Globus pallidus (tissue), 1 donor: ENCODE measurements at places on chromosomes 11 and 22.

DNA sequence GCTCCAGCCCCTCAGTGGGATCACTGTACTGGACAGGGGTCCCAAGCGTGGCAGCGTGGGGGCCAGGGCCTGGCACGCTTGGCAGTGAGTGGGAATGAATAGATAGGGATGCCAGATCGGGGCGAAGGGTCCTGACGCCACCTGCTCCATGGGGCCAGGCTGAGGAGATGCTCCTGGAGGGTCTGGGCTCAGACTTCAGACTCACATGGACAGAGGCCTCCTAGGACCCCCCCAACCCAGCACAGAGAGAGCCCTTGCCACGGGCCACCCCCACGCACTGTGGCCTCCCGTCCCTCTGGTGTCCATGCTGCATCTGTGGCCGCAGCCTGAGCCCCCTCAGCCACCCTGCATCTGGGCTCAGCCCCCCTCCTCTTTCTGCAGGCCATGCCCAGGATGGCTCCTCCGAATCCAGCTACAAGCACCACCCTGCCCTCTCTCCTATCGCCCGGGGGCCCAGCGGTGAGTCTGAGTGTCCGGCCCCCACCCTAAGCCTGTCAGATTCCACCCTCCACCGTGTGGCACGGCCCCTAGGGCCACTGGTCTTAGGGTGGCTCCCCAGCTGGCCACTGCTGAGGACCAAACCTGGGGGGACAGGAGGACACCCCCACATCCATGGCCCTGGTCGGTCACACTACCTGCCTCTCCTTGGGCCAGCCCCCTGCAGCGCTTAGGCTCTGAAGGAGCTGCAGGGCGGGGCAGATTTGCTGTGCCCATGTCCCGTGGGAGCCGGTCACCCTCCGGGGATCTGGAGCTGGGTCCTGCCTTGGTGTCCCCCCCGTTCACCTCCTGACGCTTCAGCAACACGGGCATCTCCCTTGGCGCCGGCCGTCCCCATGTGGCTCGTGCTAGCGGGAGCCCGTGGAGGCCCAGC, 2.7 kb downstream of the MUC5AC start:
- no peak for DNase-seq

GRCh38 chr11:74990941-74991340, 2.2 kb downstream of the NEU3 start:
- no peak for DNase-seq

- DNase-seq = no peak
These were observed 930 bp downstream of the SCYL1 start for GRCh38 chr11:65525546-65526480.

GRCh38 chr11:46235777-46236688, 41.4 kb upstream of the CREB3L1 start:
- DNase-seq = no peak

- DNase-seq = no peak
These were observed 127.4 kb downstream of the SPON1 start for GRCh38 chr11:14089690-14090462.

- DNase-seq = peak; percentile 68
These were observed 824 bp upstream of the LGALS12 start for GRCh38 chr11:63504933-63505586.

GRCh38 chr22:38564669-38565068, 5.3 kb downstream of the DMC1 start:
- DNase-seq = no peak

- DNase-seq = no peak
These were observed 182.7 kb downstream of the ADAMTS15 start for GRCh38 chr11:130631119-130631518.

DNA sequence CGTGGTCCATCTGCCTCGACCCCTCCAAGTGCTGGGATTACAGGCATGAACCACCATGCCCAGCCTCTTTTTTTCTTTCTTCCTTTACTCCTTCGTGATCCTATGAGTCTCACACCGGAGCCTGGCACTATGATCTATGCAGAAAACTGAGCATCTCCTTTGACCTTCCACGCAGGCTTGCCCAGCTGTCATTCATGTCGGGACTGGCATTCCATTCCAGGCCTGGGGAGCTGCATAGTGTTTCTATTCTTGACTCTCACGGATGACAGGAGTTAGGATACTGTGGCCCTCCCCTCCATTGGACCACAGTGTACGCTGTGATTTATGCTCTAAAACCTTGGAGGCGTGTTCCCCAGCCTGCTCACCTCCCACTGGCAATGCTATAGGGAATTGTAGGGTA, 611.8 kb downstream of the BRD1 start:
- no peak for DNase-seq

- no peak for DNase-seq
These were observed 14.0 kb upstream of the RELT start for GRCh38 chr11:73361953-73362776.

DNA sequence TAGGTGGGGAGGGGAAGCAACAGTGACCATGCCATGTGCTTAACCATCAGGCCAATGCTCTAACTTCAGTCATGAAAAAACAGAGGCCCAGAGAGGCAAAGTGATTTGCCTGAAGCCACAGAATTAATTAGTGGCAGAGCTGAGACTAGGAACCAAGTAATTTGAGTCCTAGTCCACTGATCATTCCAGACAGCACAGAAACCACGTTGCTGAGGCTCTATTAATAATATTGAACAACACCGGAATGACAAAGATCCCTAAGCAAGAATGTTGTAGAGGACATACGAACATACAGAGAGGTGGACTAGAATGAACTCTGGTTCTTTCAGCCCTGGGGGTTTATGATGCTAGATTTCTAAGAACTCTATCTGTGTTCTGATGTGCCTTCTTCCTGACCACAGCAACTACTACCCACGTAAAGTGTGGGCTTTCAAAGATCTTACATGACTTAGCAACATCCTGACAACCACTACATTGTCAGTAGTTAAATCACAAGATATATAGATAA, 92.3 kb downstream of the GAB2 start:
- no peak for DNase-seq

GRCh38 chr11:105838668-105839384, 183.2 kb downstream of the MSANTD4 start:
- DNase-seq = no peak

DNA sequence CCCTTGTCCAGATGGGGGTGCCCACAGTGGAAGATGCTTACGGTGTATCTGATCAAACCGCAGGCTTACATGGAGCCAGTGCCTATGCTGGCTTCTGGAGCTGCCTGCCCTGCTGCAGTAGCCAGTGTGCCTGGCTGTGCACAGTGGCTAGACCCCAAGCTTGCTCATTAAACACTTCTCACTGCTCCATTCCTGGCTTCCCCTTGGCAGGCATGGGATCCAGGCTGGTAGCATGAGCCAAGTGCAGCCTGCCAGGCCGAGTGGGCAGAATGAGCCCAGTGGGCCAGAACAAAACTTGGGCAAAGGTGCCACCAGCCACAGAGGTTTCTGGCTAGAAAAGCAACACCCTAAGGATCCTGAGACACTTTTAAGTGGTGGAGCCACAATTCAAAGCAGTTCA, 55.4 kb upstream of the B3GNT6 start:
- DNase-seq = peak; percentile 26

DNA sequence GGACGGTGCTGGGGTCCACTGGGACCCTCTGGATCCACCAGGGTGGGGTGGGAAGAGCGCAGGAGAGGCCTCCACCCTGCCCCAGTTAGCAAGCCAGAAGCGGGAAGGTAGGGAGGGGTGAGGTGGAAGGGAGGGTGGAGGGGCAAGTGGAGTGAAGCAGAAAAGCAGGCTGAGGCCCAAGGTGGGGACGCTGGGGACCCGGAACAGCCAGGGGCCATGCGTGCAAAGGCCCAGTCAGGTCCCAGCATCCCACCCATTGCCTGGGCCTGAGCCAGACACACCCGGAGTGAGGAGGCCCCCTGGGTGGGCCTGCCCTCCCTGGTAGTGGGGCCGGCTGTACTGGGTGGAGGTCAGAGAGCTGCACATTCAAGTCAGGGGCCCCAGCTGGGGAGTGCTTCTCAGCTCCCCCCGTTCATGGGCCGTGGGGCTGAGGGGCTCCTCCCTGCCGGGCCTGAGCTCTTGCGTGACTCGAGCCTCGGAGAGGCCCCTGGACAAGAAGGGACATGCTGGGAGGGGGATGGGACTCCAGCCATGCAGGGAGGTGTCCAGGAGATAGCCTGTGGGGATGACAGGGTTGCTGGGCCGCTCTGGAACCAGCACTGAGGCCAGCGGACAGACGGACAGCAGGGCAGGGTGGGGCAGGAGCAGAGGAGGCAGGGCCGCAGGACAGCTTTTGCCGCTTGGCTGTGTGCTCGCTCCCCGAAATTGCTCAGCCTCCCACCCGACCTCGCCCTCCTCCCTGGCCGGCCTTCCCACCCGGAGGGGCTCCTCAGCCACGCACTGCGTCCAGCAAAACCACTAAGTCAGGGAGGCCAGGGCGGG, 7.7 kb downstream of the TNNT3 start:
- no peak for DNase-seq

- DNase-seq = no peak
These were observed 212.2 kb downstream of the GRIK4 start for GRCh38 chr11:120723751-120724150.

DNA sequence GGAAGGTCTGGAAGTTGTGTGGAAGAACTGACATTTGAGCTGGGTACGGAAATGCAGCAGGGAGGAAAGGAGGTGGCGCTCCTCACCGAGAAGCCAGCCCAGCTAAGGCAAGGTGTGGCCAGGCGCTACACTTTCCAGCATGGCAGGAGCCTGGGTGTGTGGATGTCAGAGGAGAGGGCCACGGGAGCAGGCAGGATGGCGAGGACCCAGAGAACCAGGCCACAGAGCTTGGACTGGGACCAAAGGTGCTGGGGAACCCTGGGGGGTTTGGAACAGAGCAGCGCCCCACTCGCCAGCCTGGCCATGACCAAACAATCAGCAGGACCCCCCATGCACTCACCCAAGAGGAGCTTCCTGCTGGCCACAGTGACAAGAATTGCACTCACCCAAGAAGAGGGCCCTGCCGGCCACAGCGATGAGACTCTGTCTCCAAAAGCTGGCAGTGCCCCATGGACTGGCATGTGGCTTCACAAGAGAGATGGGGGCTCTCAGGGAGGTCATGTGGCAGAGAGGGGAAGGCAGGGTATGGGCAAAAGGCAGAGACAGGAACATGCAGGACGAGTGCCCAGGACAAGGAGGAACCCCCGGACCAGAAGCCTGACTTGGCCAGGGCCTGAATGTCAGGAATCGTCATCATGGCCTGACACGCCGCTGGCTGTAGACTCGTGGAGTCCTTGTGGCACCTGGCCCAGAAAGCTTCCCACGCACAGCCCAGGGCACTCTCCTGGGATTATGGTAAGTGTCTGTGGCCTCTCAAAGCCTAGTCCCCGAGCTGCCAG, 45.4 kb downstream of the IGF2 start:
- no peak for DNase-seq

DNA sequence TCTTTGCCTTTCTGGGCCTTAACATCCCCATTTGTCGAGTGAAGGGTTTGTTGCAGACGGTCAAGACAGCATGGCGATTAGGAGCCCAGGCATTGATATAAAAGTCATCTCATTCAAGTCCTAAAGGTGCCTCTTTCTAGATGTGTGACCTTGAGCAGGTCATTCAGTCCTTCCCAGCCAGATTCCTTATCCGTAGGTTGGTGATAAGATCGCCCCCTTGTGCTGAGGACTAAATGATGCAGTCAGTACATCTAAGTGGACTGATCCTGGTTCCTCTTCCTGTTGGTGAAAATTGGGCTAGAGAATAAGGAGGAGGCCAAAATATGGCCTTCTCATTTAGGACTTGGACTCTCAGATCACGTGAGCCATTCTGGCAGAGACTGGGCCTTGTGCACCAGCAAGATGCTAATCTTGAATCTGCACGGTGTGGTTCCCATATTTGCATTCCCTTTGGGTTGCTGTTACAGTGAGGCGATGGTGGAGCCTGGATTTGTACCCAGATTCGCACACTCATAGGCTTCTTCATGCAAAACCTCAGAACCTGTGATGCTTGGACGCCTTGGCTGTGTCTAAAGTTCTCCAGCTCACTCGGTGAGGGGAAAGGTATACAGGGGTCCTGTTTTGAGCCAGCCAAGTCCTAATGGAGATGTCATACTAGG, 156.8 kb downstream of the MYO18B start:
- no peak for DNase-seq

DNA sequence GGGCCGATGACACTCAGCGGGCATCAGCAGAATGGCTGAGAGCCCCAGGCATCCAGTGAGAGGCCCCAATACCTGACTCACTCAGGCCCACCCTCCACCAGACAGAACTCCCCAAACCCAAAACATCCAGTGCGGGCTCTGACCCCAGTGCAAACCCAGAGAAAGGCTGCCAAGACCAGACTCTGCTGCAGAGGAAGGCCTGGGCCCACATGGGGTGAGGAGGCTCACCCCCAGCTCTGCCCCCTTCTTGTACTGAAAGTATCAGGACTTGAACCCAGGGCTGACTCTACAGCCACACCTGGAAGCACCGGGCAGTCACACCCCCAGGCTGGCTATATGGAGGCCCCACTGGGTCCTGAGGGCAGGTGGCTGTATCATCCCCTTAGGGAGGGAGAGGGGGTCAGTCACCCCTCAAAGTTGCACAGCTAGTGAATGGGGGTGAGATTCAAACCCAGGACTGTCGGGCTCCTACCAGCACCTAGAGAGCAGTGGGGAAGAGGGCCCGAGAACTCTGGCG, 49.3 kb downstream of the IGLL1 start:
- no peak for DNase-seq

DNA sequence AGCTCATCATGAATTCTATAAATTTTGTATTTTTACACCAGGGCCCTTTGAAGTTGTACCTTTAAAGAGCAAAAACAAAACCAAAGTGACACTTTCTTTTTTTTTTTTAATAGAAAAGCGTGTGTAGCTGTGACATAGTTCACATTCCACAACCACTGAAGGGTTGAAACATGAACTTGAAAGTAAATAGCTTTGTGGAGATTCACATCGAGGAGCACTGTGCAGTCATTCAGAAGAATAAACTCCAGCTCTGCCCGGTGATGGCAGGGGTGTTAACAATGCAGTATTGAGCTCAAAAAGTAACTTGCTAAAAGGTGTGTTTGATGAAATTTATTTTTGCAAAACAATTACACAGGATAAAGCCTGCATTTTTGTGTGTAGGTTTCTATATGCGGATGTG, 1166.2 kb downstream of the TBC1D22A start:
- no peak for DNase-seq

DNA sequence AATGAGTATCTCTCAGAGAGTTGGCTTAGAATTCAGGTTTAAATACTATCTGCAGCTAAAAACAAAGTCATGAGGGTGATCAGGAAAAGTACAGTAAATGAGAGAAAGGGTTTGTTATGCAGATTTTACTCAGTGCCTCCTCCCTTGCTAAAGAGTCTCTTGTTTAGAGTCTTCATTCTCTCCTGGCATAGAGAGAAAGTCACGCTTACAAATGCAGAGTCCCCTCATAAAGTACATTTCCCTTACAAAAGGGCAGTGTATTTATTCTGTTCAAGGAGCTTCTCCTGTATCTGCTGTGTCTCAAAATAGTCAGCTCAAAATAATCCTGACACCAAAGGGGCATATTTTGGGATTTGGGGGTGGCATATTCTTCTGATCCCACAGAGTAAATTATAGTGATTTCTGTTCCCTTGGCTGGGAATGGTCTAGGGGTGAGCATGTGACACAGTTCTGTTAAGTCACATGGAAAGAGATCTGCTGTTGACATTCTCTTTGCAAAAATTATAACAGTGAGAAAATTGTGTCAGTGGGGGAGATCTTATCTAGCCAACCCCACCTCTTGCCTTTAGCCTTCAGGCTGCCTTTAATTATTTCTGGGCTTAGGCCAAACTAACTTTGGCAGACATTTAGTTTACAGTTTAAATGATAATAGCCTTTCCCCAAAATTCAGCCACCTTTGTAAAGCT, 102.9 kb downstream of the MTNR1B start:
- DNase-seq = no peak

- DNase-seq = no peak
These were observed 15.3 kb downstream of the RTL6 start for GRCh38 chr22:44482776-44483175.

GRCh38 chr11:101860696-101861427, 53.9 kb upstream of the CEP126 start:
- DNase-seq = peak; percentile 11

- no peak for DNase-seq
These were observed 21.5 kb downstream of the CYTH4 start for GRCh38 chr22:37303821-37304274.
